ENCODE measurements at places on chromosomes 2 and 18.

- DNase-seq, result no peak
Observed at GRCh38 chr2:95082477-95082876, 39.1 kb downstream of the MRPS5 start.

DNA sequence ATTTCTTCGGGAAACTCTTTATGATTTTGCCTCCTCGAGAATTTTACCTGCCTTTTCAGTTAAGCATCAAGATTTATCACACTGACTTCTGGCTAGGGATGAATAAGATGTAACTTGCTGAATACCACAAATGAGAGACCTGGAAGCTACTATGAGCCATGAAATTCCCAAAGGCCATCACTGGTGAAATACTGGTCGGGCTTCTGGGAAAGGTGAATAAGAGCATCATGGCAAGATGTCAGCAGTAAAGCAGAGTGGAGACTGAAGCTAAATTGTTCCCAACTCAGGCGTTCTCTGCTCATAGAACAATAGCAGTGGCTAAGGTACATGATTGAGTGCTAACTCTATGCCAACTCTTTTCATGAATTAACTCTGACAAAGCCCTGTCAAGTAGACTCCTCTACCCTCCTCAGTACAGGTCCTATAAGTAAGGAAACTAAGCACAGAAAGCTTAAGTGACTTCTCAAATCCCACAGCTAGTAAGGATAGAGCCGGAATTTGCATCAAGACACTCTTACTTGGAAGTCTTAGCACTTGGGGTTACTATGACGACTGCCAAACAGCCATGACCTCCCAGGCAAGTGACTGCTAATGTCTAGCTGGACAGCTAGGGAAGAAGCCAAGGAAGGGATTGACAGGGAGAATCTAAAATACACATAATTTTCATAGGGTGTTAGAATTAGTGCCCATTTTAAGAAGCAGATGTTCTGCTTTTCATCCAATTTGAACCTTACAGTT lies 22.7 kb upstream of the DSC3 start:
- DNase-seq, result no peak

DNA sequence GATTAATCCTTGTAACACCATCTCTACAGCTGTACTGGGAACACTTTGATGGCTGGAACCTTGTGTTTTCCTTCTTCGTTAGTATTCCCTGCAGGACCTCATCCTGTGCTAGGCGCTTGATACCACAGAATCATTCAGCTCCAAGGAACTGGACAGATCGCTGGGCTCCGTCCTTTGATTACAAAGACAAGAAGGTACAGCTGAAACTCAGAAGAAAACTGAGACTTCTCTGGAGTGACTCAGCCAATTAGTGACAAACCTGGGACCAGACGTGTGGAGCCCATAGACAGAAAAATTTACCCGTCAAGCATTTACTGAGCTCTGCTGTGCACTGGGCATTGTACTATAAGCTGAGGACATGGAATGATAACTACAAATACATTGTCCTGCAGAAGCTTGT lies 67.3 kb downstream of the NCKAP5 start:
- no peak for DNase-seq

DNA sequence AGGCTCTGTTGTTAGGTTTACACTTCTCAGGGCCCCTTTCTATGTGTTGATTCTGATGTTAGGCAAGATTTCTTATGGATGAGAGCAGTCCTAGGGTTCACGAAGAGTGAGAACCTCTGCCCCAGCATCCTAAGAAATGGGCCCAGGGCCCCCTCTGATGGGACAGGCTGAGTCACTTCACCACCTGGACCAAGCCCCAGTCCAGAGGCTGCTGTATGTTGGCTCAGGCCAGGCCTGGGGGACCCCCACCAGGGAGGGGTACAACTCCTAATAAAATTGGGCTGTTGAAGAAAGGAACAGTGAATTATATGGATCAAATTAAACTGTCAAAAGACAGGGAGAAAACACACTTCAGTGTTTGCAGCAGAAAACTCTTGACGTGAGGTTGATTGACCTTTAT lies 365.9 kb upstream of the HS6ST1 start:
- no peak for DNase-seq

DNA sequence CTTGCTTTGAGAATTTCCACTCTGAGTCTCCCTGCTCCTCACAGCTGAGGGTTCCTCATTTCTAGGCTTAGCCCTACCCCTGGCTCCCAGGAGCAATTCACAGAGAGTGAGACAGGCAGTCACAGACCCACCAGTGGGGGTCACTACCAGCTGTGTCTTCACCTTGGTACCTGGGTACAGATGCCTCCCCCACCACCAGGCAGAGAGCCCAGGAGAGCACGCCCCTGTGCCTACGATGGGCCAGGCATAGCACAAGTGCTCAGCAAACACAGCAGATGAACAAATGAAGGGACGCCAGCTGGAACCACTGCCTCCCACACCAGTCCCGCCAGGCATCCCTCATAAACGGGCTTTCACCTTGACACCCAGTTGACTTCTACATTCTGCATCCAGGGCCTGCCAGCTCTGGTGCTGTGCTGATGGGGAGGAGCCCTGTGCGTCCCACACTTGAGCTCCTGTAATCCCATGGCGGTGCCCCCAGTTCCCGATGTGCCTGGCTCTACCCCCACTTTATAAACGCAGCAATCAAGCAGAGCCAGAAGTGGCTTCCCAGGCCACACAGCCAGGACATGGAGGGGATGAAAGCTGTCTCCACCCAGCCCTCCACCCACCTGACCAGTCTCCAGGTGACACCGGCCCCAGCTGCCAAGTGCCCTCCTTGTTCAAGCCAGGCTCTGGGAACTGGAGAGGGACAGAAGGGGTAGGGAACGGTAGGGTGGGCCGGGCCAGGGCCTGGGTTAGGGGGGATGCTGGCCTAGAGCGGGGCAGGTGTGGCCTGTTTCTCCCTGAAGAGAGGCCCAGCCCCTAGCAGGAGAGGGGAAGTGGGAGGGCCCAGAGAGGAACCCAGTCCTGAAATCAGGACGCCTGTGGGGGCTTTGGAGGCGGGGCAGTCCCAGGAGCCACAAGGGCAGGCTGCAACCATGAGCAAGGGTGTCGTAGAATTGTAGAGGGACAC lies 42.5 kb downstream of the SCTR start:
- no peak for DNase-seq

GRCh38 chr18:6729247-6730091 lies at the start of gene ARHGAP28:
TSS of gene ARHGAP28 (plus strand) at chr18:6729716. CDS start at chr18:6729822, 106 bp downstream.
- no peak for DNase-seq

- DNase-seq, result no peak
Observed at GRCh38 chr2:136113209-136113971, 4.6 kb downstream of the CXCR4 start.

- no peak for DNase-seq
Observed at GRCh38 chr2:192544371-192544955, 349.7 kb upstream of the TMEFF2 start.

DNA sequence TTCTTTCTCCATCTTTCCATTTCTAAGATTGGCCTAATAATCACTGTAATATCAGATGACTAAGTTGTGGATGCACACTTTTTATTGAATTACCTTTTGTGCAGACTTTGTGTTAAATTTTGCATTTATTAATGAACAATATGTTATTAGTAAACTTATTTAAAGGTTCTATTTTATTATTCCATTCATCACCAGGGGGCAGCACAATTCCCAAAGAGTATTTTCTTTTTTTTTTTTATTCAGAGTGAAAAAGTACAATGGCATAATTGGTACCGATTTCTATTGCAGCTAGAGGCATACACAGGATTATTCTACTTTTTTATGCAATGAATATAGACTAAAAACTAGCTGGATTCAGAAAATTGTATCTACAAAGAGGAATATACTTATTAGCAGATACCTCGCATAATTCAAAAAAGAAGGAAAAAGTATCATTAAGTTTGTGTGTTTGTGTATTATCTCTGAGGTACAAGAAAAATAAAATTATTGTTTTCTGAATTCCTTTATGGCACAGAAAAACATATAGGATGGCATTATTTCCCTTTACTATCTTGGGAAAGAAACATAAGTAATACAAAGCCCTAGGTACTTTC lies 390.6 kb downstream of the ERBB4 start:
- no peak for DNase-seq

- DNase-seq, result no peak
Observed at GRCh38 chr2:119011162-119011909, 69.3 kb downstream of the MARCO start.

DNA sequence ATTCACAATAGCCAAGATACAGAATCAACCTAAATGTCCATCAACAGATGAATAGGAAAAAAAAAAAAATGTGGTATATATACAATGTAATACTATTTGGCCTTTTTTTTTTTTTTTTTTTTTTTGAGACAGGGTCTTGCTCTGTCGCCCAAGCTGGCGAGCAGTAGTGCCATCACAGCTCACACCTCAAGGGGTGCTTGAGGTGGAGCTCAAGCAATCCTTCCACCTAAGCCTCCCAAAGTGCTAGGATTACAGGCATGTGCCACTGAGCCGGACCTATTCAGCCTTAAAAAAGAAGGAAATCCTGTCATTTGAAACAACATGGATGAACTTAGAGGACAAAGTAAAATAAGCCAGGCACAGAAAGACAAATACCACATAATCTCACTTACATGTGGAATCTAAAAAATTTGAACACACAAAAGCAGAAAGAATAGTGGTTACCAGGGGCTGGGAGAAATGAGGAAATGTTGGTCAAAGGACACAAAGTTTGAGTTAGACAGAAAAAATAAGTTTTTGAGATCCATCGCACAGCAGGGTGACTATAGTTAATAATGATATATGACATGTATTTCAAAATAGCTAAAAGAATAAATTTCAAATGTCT lies 26.0 kb downstream of the TLK1 start:
- DNase-seq, result no peak

DNA sequence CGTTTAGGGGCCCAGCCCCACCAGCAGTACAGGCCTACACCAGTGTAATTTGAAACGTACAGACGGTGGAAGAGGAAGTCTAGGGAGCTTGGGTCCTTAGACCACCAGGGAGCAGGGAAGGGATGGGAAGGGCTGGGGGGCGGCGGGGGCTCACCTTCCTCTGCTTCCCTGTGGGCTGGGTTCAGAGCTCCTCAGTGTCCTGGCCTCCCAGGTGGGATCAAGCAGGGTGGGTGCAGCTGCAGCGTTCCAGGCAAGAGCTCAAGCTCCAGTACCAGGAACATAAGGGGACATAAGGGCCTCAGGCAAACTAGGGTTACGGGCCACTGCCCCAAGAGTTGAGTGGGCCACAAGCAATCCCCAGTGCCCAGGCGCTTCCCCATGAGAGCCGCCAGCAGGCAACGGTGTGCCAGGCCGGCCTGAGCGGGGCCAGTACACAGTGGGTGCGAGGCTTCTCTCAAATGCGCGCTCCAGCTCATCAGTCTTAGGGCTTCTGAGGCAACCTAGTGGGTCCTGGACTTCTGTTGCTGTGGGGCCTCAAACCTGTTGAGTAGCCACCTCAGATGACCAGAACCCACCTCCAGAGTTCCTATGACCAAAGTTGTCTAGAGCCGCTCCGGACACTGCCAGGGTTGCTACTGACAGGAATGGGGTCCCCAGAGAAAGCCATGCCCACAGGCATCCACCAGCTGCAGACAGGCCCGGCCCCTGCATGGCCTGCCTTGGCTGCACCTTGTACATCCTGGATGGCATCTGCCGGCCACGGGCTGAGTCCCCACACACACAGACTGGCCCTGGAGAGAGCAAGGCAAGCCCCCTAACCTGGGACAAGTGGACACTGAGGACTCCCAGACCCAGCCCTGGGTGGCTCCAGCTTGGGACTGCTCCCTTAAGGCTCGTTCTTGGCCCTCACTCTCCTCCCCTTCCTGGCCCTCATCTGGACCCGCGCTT lies 5.2 kb downstream of the ANKRD23 start:
- DNase-seq, result no peak

- no peak for DNase-seq
Observed at GRCh38 chr2:238685327-238685709, 162.6 kb upstream of the TWIST2 start.

DNA sequence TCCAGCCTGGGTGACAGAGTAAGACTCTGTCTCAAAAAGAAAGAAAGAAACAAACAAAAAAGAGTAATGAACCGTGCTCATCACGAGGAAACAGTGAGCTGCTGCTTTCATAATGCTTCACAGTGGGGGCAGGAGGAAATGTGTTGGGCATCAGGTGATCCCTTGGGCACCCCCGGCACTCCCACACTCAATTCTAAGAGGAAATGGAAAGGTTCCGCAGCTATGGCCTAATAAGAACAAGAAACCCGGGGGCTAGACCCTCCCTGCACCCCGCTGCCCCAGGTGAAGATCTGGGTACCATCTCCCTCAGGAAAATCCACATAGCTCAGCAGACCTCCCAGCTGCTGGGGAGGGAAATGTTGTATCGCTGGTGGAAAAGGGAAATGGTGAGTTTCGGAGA lies 118.9 kb downstream of the LPIN1 start:
- DNase-seq, result no peak

- no peak for DNase-seq
Observed at GRCh38 chr2:228590681-228591080, 409.2 kb upstream of the SPHKAP start.

DNA sequence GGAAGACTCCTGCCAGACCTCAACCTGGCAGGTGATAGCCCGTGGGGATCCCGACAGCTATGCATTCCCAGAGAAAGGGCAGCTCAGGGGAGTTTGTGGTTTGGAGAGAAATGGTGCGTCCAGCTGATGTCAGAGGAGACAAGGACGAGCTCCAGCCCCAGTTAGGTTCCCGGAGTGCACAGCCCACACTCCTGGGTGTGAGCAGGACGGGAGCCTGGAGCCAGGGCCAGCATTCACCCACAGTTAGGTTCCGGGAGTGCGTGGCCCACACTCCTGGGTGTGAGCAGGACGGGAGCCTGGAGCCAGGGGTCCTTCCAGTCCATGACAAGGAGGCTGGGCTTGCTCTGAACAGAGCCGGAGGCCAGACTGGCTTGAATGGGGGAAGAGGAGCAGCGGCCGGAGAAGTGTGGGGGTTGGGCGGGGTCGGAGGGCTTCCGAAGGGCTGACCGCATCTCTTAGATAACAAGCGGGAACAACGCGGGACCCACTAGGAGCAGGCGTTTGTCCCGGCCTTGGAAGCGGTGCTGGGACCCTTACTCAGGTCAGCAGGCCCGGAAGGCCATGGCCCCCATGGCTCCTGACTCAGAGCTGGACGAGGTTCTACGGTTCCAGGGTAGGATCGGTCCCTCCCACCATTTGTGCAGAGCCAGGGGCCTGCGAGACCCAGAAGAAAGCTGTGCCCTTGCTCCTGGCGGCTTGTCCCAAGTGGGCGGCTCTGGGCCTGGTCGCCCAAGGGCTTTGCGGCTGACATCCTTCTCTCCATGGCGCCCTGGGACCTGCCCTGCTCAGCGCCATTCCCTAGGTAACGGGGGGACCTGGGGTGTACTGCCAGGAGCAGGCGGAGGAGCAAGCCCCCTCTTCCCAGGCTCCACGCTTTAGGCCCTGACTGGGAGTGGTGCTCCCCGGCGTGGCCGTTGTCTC lies 185.6 kb downstream of the RTP5 start:
- DNase-seq, result no peak

GRCh38 chr2:132390076-132390475 lies 26.5 kb upstream of the GPR39 start:
- no peak for DNase-seq

GRCh38 chr2:207513551-207514257 lies 16.1 kb upstream of the CREB1 start:
- no peak for DNase-seq

- no peak for DNase-seq
Observed at GRCh38 chr2:176251928-176252327, 17.3 kb upstream of the MTX2 start.

All from T follicular helper cell (primary cell).